DND-41 (cell line): ENCODE measurements at places on chromosomes 5 and 9.
A peak's percentile ranks its signal among the peaks of the same experiment; 100 is the strongest.

DNA sequence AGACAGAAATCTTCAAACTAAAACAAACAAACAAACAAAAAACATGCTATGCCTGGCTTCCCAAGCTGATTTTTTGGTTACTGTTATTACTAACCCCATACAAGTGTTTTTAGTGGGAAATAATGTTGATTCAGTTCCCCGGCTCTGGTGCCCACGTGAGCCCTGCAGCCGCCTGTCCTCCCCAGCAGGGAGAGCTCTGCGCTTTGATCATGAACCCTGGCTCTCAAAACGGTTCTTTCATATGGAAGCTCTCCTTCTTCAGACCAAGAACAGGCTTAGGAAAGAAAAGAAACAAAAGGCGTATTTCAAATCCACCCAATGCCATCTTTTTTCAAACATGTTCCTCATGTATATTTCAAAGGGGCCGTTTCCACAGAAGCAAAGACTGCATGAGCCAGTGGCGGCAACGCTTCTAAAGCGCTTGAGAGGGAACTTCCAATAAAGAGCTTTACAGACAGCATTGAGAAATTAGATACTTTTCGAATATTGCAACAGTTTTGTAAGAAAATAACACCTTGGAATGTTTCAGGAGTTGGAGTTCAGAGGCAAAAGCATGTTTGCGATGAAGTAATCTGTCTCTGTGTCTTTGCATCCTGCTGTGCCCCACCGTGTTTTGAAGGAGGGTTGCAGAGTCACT, 74.8 kb downstream of the ICE1 start:
- peak; percentile 33 for DNase-seq

- no peak for DNase-seq
Measured at GRCh38 chr9:94480205-94480604, 74.7 kb upstream of the PCAT7 start.

DNA sequence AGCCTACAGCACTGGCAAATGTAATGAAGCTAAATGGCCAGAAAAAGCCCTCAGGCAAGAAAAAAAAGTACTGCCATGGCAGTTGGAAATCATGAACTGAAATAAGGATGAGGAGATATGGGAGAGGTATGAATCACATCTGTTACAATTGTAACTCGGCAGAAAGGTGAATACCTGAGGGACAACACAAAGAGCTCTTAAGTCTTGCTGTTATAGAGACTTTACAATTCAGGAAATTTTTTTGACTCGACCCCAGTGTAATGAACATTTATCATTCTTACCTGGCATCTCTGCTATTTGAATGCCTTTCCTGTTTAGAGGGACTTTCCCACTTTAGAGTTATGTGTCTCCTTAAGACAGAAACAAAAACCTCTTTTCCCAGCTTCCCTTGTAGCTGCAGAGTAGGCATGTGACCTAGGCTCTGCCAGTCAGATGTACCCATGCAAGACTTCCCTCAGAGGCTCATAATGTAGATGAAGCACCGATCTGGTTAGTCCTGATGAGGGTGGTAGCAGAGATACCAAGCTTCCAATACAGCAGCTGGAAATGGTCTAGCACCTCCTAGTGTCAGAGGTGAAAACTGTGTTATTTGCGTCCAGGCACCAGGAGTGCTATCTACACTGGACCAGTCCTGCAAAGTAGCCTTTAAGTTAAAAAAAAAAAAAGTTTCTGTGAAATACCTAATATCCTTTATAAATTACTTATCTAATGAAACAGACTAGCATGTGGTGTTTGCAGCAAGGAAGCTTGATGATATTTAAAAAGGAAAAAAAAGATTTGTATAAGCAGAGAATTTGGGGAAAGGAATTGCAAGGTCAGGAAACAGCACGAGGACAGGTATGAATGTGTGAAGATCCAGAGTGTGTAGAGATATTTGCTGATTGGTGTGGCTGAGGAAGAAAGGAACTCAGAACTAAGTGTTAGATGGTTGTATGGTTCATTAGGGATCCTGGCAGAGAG, 146.9 kb upstream of the SLC1A3 start:
- DNase-seq = peak; percentile 8

DNA sequence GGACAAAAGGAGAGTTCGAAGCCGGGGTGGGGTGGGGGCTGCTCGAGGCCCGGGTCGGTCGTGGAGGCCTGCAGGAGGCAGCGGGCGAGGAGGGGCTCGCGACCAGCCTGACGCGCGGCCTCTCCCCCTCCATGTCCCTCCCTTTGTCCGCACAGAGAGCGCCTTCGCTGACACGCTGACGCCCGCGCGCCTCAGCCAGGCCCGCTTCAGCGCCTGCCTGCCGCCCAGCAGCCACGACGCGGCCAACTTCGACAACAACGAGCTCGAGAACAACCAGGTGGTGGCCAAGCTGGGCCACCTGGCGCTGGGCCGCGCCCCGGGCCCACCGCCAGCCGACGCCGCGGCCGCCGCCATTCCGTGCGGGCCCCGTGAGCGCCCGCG, 42.2 kb downstream of the NEURL1B start:
- no peak for DNase-seq

DNA sequence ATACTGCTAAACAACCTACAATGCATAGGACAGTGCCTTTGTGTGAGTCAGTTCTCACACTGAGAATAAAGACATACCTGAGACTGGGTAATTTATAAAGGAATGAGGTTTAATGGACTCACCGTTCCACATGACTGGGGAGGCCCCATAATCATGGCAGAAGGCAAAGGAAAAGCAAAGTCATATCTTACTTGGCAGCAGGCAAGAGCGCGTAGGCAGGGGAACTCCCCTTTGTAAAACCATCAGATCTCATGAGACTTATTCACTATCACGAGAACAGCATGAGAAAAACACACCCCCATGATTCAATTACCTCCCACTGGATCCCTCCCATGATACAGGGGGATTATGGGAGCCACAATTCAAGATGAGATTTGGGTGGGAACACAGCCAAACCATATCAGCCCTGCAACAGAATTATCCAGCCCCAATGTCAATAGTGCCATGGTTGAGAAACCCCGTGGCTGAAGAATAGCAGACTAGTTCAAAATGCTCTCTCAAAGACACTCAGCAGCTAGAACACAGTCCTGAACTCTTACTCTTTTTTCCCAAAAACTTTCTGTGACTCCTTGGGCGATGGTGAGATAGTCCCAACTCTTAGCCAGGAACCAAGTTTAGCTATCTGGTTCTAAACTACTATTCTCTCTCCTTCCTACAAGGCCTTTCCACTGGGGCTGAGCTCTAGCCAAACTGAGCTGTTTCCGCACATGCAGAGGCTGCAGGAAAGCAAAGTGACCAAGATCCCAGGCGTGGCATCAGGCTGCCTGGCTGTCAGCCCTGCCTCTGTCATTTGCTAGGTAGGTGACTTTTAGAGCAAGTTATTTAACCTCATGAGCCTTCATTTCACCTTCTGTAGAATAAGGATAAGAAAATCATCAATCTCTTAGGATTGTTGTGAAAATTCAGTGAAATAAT, 21.7 kb downstream of the FAT2 start:
- no peak for DNase-seq

GRCh38 chr5:102792705-102793104, 37.6 kb downstream of the PAM start:
- no peak for DNase-seq

GRCh38 chr5:130994496-130995253, 170.4 kb downstream of the HINT1 start:
- DNase-seq = no peak

DNA sequence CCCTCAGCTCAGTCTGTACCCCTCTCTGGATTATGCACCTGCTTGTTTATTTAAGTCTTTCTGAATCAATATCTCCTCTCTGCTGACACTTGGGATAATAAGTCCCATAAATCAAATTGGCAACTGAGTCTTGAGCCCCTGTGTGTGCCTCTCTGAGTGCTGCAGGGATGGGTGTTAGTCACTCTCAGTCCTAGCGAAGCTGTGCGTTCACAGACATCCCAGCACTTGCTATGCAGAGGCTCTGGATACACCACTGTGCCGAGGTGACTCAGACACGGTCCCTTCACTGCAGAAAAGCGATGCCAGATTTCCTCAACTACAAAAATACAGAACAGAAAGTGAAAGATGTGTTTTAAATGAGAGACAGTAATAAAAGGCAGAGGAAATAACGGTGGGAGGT, 4.1 kb upstream of the KCNMB1 start:
- no peak for DNase-seq

DNA sequence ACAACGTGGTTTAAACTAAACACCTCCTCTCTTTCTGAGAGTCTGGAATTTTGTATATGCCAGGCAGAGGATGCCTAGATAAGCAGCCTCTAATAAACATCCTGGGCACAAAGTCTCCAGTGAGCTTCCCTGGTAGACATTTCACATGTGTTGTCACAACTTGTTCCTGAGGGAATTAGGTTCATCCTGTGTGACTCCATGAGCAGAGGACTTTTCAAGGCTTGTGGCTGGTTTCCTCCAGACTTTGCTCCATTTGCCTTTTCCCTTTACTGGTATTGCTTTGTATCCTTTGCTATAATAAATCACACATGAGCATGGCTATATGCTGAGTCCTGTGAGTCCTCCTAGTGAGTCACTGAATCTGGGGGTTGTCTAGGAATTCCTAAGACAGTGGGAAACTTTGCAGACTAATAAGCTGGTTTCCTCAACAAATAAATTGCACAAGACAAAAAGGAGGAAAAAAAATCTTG, 77.4 kb downstream of the NR2F1-AS1 start:
- DNase-seq = no peak

GRCh38 chr9:131236161-131236560, 40.1 kb downstream of the FAM78A start:
- DNase-seq = no peak

GRCh38 chr9:8652255-8652654, 852.7 kb upstream of the DMAC1 start:
- DNase-seq = no peak

DNA sequence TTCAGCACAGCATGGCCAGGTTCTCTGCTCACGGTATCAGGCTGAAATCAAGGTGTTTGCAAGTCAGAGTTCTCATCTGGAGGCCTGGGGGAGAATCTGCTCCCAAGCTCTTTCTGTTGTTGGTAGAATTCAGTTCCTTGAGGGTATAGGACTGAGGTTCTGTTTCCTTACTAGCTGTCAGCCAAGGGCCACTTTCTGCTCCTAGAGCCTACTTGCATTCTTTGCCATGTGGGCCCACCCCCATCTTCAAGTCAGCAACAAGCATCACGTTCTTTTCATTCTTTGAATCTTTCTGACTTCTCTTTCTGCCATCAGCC, 7.4 kb upstream of the CDC42SE2 start:
- no peak for DNase-seq

- no peak for DNase-seq
Measured at GRCh38 chr5:118789366-118789765, 199.0 kb downstream of the DTWD2 start.

DNA sequence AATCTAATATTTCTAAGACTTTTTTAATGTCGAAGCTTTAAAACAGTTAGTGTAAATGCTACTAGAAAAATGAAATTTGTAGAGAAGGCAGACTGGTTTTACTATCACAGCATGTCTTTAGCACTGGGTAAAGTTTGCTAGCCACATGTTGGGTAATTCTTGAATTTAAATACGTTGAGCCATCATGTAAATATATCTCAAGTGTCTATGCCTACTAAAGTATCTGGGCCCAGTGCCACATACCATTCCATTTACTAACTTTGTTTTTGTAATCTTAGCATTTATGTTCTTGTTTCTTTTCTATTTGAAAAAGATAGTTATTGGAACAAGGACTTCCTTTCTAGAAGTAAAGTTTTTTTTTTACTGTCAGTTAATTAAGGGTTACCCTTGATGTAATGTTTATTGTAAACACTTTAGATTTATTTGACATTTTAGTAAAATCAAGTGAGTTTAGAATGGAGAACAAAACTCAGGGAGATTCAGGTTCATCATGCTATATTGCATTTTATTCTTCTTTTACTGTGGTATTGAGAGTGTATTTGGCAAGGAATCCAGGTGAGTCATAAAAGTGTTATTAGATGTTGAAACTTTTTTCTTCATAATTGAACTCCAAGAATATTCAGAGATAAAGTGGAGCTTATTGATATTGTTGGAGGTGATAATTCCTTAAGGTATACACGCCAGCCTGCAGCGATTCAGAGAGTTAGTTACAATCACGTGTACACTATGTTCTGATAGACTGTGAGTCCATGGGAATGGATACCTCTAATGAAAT, 182.4 kb downstream of the CCDC171 start:
- no peak for DNase-seq

DNA sequence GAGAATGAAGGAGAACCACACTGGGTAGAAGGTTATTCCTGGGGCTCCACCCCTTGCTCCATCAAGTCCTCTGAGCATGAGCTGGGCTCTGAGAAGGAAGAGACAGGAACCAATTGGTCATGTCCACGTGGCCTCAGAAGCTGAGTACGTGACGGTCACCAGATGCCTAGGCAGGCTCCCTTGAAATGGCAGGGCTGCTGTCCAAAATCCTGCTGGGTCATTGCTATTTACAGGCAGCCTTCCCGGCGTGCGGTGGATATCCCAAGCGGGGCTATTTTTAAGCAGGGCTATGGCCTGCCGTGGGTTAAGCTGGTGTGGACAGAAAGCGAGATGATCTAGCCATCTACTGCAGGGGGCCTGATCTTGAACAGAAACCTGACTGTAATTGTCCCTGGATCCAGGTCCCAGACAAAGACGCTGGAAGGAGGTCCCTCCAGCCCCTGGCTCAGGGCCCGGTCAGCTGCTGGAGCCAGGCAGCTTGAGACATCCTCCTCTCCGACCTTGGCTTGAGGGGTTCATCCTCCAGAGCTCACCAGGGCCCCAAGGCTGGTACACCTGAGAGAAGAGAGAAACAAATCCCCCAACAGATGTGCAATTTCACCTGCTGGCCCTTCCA, 550 bp upstream of the CKMT2 start:
- DNase-seq = no peak

- no peak for DNase-seq
Measured at GRCh38 chr5:55742778-55743177, 4.9 kb downstream of the DDX4 start.

DNA sequence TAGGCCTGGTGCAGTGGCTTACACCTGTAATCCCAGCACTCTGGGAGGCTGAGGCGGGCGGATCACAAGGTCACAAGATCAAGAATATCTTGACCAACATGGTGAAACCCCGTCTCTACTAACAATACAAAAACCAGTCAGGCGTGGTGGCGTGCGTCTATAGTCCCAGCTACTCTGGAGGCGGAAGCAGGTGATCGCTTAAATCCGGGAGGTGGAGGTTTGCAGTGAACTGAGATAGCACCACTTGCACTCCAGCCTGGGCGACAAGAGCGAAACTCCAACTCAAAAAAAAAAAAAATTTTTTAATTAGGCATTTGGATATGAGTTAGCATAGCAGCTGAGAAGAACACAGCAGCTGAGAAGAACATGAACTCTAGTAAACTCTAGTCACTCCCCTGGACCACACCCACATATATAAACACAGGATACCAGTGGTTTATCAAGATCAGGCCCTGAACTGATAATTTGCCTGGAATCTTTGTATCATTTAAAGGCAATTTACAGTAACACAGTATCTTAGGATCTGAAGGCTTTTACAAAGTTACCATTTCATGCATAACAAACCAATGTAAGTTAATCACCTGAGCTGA, 4.6 kb upstream of the UGCG start:
- DNase-seq = no peak

DNA sequence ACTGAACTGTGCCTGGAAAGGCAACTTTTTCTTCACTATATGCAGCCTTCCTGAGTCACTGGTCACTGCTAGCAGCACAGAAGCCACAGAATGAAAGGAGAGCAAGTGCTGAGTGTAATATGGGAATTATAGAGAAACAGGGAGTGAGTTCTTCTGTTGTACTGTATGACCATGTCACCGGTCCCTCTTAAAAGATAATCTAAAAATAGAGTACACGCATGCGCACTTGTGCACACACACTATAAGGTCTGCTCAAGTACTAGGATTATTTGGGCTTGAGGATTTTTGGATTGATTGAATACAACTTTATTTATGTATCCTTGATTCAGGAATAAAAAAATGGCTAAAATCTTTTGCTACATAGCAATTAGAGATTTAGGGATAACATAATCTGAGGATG, 571.9 kb downstream of the PDE4D start:
- DNase-seq = no peak

GRCh38 chr9:70110194-70111041, 66.8 kb downstream of the MAMDC2 start:
- no peak for DNase-seq
